Muscle of leg (tissue), 16 donors: ENCODE measurements at places on chromosomes 4 and X.

DNA sequence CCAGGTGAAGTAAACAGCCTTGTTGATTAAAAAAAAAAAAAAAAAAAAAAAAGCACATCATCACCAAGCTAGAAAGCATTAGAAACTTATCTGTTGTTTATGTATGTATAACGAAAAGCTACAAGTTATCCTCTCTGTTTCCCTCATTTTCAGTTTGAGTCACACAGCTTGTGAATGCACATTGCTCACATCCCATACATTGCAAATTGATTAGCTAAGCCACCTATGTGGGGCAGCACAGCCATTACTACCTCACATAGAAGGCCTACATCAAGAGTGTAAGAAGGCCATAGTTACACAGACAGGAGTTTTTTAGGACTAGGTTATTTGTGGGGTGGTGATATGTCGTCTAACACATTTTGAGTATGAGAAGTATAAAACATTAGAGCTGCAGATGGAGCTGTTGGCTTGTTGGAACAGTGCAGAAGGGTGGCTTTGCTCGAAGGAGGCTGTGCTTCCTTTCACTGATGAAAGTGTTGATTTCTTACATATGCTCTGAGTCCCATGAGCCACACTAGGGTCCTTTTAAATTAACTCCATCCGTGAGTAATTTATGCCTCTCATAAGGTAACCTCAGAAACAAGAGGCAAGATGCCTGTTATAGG, 431.6 kb downstream of the GABRG1 start:
- peak; percentile 1 for DNase-seq

- DNase-seq: no peak
Measured at GRCh38 chrX:40079572-40079971, 18.2 kb downstream of the BCOR start.

GRCh38 chrX:1727531-1728027, 112.7 kb downstream of the ASMT start:
- DNase-seq: no peak

DNA sequence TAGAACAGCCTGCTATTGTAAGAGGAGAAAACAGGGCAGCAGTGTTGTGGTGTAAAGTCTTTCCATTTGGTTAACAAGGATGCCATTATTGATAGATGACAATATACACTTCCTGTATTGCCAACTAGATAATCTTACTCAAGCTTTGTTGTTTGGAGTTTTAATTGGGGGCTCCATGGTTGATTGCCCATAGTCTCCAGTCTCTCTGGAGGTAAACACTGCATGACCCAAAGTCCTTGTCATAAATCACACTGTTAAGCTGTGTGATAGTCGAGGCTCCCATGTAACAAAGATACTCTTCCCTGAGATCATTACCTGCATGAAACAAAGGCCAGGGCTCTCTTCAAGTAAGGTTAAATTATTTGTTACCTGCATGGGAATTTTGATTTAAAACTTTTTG, 394.6 kb downstream of the C4orf33 start:
- no peak for DNase-seq

- no peak for DNase-seq
Measured at GRCh38 chr4:119725688-119726330, 97.2 kb upstream of the PDE5A start.

GRCh38 chrX:132001127-132001526, 22.0 kb upstream of the STK26 start:
- DNase-seq: no peak
